ENCODE measurements at places on chromosomes 6 and 20. TPM values are rescaled to one million over a fixed set of nuclear protein-coding genes. Genes with fewer than 3 reads are reported as not detected.

MRPL2 gene
- total RNA-seq, result 26.3 TPM

AIF1 gene
- total RNA-seq, result not detected

SIM1 gene
- total RNA-seq, result not detected

CST3 gene
- total RNA-seq, result 191 TPM

SAMD5 gene
- total RNA-seq, result 1.1 TPM

Measured in placental pericyte (primary cell).